ENCODE measurements at places on chromosomes 2 and 18.
A peak's percentile ranks its signal among the peaks of the same experiment; 100 is the strongest.

GRCh38 chr18:11516751-11517503 lies 92.5 kb upstream of the SLC35G4 start:
- no peak for DNase-seq

GRCh38 chr2:192072778-192073177 lies 122.0 kb downstream of the TMEFF2 start:
- no peak for DNase-seq

DNA sequence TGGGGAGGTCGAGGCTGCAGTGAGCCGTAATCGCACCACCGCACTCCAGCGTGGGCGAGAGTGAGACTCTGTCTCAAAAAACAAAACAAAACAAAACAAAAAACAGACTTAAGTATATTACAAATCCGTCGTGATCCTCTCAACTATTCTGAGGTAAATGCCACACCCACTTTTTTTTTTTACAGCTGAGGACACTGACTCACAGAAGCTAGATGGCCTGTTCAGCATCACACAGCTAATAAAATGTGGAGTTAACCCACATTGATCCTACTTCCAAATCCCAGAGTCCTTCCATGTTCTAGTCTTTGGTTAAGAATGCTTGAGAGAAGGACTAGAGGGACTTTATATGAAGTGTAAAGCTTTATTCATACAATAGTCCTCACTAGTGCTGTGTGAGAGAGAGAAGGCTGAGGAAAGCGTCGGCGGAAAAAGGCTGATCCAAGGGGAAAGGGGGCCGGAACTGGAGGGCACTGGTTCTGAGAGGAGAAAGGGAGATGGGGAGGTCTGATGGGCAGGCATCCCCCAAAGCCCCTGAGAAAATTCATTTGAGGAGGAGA lies 627 bp downstream of the RNF25 start:
- no peak for DNase-seq

- DNase-seq, result no peak
Measured at GRCh38 chr2:104583811-104584210, 270.1 kb upstream of the POU3F3 start.

DNA sequence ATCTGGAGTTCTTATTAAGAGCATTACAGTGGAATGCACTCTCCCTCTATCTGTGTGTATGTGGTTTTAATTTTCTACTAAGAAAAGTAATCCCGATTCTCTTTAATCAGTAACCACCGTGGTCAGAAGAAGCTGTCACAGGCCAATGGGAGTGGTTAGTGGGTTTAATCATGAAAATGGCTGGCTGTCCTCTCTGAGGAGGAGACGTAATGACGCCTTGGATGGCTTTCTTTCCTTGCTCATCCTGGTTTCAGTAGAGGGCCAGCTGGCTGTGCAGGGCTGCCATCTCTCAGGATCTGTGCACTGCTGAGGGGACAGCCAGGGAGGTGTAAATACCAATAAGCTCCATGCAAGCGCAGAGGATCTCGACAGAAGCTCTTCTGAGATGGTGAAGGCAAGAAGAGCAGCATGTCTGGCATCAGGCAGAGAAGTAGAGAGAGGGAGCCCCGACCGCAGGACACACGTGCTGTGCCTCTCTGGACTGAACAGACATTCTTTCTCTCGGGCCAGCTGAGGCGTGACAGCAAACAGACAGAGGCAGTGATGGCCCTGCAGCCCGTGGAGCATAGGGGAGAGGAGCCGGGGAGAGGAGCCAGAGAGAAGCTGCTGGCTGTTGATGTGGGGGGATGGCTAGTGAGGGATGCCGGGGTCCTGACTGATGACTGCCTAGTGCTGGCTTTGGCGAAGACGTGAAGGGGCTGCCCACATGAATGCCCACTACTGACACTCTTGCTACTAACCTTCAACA lies 65.1 kb upstream of the DAPL1 start:
- DNase-seq, result no peak

- DNase-seq, result peak; percentile 69
Measured at GRCh38 chr2:95345563-95346230, 48.5 kb downstream of the KCNIP3 start.

DNA sequence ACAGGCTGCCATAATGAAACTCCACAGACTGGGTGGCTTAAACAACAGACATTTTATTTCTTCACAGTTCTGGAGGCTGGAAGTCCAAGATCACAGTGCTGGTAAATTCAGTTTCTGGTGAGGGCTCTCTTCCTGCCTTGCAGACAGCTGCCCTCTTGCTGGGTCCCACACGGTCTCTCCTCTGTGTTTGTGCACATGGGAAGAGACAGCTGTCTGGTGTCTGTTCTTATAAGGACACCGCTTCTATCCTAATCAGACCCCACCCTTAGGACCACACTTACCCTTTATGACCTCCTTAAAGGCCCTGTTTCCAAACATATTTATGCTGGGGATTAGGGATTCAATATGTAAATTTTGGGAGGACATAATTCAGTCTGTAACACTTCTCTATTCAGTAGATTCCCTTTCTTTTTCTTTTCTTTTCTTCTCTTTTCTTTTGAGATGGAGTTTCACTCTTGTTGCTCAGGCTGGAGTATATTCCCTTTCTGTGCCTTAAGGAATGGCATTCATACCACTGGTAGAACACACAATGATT lies 18.9 kb downstream of the CTIF start:
- no peak for DNase-seq

- no peak for DNase-seq
Measured at GRCh38 chr2:46430992-46431391, 48.4 kb upstream of the TMEM247 start.

- no peak for DNase-seq
Measured at GRCh38 chr2:32003791-32004190, 7.0 kb downstream of the MEMO1 start.

GRCh38 chr2:239300242-239300641 lies 100.6 kb downstream of the HDAC4 start:
- no peak for DNase-seq

DNA sequence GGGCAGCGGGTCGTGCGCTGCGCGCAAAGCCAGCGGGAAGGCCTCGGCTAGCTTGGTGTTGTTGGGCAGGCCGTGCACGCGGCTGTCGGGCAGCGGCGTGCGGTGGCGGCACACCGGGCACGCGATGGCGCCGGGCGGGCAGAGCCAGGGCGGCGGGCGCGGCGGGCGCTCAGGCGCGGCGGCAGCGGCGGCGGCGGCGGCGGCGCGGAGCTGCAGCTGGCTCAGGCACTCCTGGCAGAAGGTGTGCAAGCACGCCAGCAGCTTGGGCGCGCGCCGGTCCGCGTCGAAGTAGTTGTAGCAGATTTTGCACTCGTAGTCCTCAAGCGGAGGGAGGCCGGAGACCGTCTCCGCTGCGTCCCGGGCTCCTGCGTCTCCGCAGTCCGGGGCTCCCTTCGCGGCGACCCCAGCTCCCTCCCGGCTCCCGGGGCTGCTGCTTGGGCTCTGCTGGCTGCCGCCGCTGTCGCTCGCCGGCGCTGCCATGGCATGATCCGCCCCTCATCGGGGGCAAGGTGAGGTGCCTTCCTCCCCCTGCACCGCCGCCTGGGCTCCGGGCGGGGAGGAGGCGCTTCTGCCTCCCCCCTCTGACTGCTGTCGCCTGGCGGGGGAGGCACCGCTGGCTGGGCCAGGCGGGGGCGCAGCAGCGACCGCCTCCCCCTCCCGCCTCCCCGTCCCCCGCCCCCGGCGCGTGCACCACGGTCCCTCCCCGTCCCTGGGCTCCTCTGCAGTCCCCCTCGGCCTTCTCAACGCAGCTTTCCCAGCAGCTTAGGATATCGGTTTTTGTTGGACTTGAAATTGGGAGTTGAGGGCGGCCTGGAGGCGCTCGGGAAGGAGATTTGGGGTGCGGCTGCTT lies 21.0 kb upstream of the PAX3 start:
- DNase-seq, result no peak

DNA sequence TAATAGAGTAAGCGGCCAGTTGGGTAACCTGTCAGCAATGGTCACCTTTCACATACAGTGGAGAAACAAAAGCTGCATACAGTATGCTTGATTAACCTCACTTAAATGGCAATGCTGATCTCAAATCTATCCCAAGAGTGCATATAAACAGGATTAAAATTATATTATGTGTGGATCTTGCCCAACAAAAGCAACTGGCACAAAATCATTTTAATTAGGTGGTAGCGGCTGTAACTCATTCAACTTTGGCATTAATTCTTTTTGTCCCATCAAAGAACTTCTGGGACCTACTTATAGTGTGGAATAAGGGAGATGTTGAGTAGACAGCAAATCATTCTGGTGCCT lies 167.8 kb upstream of the VRK2 start:
- DNase-seq, result no peak

Data from stimulated activated CD4-positive, alpha-beta T cell treated with anti-CD3 and anti-CD28 coated beads, Interleukin-12 subunit alpha, Interleukin-12 subunit beta, amount 100 ng/mL, for 4 hours (primary cell).